Trophoblast cell (in vitro differentiated cells and primary cell): ENCODE measurements at places on chromosomes 2 and 18.
A peak's percentile ranks its signal among the peaks of the same experiment; 100 is the strongest.

DNA sequence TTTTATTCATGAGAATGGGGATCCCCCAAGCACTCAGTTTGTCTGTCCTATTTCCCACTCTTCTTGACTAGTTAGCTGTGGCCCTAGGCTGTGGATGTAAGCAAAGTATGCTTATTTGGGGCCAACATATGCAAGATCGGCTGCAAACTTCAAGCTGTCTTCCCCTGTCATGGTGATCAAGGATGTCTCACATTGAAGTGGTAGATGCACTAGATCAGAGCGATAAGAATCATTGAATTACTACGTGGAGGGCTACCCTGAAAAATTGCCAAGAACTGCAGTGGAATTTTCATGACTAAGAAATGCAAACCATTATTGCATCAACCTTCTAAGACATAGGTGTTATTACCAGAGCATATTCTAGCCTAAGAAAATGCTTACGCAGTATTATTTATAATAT, 527.4 kb downstream of the RNF144A start:
- no peak for DNase-seq

DNA sequence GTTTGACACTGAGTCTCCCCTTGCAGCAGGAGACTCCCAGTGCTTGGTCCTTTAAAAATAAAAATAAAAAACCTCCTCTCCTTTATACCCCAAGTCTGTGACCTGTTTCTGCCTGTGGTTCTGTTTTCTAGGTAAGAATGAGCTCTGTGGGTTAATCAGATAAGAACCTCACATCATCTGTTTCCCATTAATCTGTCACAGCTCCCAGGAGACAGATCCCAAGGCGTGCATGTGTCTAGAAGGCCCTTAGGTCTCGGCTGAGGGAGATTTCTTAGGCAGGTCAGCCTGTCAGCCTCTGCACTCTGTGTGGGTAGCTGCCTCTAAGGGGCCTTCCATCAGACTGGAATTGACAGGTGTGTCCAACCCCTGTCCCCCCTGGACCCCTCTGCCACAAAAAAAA, 80.7 kb downstream of the FHOD3 start:
- DNase-seq = no peak

DNA sequence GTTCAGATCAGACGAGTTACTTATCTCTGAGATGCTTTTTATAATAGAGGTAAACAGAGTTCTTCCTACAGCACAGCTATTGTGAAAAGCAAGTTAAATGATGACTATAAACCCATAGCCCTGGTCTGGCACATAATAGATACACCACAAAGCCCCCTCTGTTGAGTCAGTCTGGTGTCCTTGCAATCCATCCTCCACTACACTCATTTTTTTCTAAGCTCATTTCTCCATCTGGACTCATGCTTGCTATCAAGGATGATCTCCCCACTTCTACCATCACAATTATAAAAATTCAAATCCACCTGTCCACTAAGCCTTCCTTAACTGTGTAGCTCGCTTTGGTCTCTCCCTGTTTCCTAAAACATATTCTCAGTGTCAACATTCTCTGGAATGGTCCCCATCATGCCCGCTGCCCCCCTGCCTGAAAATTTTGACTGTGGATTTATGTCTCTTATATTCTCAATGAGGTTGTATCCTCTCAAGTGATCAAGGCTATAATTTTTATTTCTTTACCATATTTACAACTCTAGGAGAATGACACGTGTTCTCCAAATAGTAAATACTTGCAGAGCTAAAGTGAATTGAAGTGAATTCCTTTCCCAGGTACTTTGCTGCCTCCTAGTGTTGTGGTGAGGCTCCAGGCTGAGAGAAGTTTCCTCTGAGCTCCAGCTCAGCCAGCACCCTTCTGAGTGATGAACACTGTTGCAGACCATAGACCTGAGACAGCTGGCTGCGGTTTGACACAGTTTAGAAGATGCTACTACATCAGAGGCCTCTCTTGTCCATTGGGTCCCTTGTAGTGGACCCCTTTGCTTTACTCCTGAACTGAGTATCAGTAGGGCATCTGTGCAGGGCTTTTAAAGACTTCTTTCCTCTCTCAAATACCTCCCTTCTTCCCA, 108.7 kb downstream of the DPP10 start:
- DNase-seq = peak; percentile 81

- DNase-seq = no peak
Measured at GRCh38 chr2:8394131-8394530, 287.7 kb upstream of the ID2 start.

- peak; percentile 80 for DNase-seq
Measured at GRCh38 chr2:8544786-8545694, 136.8 kb upstream of the ID2 start.

- DNase-seq = no peak
Measured at GRCh38 chr18:9910071-9910470, 3.7 kb upstream of the VAPA start.

GRCh38 chr2:201638326-201638725, 5.0 kb downstream of the TMEM237 start:
- DNase-seq = no peak

GRCh38 chr18:31099450-31100230, 2.6 kb downstream of the DSC2 start:
- DNase-seq = no peak
